T-helper 1 cell (primary cell): ENCODE measurements at places on chromosomes 11 and 22.

DNA sequence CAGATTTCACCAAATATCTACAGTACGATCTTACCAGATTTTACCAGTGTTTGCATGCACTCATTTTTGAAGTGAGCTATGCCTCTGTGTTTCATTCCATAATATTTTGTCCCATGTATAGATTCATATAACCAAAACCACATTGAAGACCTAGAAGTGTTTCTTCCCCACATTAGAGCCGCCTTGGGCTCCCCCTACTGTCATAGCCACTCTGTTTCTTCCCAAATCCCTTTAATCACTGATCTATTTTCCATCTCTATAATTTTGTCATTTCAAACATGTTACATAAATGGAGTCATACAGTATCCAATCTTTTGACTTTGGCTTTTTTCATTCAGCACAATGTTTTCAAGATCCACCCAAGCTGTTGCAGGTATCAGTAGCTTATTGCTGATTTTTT is 12.7 kb downstream of the MRGPRX3 start:
- no peak for DNase-seq

- no peak for DNase-seq
Measured at GRCh38 chr11:33001281-33001680, 14.4 kb upstream of the DEPDC7 start.

DNA sequence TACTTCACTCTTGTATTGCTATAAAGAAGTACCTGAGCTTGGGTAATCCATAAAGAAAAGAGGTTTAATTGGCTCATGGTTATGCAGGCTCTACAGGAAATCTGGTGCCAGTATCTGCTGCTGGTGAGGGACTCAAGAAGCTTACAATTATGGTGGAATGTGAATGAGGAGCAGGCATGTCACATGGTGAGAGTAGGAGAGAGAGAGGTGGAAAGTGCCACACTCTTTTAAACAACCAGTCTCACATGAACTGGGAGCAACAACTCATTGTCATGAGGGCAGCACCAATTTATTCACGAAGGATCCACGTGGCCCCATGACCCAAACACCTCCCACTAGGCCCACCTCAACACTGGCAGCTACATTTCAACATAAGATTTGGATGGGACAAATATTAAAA is 24.6 kb upstream of the IGLL5 start:
- no peak for DNase-seq

- DNase-seq = peak; percentile 71
Measured at GRCh38 chr22:37457093-37457893, 28.9 kb downstream of the MFNG start.

DNA sequence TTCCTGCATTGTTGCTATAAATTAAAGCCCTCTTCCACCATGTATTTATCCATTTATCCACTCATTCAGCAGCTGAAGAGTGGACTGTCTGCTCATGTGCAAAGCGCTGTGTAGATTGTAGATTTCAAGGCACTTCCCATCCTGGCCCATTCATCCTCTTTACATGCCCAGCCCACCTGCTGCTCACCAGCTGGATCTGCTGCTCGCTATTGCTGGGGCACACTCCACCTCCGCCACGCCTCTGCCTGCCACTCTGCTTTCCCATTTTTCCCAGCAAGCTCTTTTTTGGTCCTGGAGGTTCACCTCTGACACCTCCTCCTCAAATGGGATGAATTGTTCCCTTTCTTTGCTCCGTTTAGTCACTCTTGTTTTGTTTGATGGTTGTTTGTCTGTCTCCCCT is 48.3 kb downstream of the CEP164 start:
- DNase-seq = no peak

- no peak for DNase-seq
Measured at GRCh38 chr22:25899566-25899965, 157.6 kb downstream of the MYO18B start.

- DNase-seq = no peak
Measured at GRCh38 chr22:25153961-25154666, 45.5 kb upstream of the CRYBB3 start.

- no peak for DNase-seq
Measured at GRCh38 chr22:19750507-19751490, 9.8 kb upstream of the TBX1 start.

- DNase-seq = no peak
Measured at GRCh38 chr22:21818487-21819182, 48.8 kb downstream of the MAPK1 start.

GRCh38 chr22:42410708-42411107 is 21.5 kb downstream of the NFAM1 start:
- no peak for DNase-seq

- peak; percentile 26 for DNase-seq
Measured at GRCh38 chr22:39900306-39901227, at the start of gene GRAP2. Gene GRAP2, plus strand, starts transcription at chr22:39901084. Its CDS starts 46,023 bp downstream, at chr22:39947107.

DNA sequence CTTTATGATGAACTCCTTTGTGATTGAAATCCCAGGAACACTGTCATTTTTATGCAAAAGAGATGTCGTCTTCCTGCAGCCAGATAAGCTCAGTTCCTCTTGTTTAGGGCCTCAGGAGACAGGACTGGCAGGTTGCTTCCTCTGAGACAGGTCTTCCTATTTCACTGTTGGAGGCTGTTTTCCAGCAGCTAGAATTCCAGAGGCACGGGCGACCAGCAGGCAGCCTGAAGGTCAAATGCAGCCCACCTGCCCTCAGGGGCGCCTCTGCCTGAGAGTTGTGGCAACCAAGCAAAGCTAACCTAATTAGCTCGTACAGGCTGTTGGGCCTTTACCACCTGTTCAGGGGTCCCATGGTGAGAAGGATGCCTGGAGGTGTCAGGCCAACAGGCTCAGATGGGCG is 22.3 kb downstream of the SLC6A5 start:
- DNase-seq = no peak

- no peak for DNase-seq
Measured at GRCh38 chr11:60469723-60470122, 14.1 kb downstream of the MS4A1 start.

DNA sequence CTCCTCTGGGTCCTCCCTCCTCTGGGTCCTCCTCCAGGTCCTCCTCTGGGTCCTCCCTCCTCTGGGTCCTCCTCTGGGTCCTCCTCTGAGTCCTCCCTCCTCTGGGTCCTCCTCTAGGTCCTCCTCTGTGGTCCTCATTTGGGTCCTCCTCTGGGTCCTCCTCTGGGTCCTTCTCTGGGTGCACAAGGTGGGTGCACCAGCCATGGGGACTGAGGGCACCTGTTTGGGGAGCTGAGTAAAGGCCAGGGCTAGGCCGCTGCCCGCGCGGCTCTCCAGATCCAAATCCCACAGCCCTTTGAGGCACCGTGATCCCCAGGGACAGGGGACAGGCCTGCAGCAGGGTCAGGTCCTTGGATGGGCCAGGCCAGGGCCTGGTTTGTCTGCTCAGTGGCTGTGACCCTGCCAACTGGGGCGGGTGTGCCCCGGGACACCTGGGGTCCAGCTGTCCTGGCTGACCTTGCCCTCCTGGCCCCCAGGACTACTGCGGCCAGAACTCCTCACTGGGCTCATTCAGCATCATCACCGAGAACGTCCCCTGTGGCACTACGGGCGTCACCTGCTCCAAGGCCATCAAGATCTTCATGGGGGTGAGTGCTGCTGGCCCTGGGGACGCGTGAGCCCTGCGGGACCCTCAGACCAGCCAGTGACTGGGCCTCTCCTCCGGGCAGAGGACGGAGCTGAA is 12.7 kb downstream of the MUC2 start:
- DNase-seq = peak; percentile 6

DNA sequence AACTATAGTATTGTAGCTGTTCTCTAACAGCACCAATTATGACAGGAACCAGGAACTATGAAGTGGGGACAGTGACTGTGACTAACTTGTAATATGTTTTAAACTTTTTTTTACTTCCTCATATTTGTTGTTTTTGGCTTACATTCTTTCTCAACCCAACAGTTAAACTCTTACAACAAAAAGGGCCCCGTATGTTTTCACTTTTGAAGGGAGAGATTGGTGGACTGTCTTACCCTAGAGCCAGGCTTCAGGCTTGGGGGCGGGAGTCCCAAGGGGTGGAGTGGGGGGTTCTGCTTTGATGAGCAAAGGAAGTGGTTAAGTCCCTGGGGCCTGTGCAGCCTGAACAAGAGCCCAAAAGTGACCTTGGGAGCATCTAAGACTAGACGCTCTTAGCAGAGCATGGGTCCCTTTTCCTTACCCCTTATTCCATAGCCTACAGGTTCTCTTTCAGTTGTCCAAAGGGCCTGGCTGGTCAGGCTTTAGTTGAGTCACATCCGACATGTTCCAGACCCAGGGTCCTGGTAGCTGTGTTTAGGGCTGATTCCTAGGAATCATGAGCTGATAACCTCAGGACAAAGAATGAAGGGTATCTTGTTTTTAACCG is 38.8 kb downstream of the STIM1 start:
- DNase-seq = no peak

DNA sequence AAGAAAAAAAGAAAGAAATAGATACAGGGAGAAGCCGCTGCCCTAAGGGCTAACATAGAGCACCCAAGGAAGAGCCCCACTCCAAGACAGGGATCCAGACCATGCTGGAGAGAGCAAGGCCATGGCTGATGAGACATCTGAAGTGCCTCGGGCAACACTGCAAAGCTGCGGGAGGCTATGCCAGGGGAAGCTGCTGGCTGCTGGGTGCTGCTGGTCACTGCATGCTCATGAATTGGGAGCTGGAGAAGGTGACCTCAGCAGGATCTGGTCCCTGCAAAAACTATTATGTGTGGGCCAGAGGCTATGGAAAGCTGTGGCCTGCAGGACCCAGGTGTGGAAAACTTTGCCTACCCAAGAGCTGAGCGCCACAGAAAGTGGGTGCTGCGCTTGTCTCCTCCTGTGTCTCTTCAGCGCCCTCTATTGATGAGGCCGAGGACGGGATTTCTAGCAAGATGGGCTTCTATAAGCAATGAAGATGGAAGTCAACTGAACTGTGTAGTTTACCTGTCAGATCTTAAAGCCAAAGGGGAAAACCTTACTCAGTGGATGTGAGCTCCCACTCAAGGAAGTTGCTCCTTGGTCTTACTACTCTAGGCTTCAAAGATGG is 17.3 kb upstream of the SLC29A2 start:
- DNase-seq = peak; percentile 42

DNA sequence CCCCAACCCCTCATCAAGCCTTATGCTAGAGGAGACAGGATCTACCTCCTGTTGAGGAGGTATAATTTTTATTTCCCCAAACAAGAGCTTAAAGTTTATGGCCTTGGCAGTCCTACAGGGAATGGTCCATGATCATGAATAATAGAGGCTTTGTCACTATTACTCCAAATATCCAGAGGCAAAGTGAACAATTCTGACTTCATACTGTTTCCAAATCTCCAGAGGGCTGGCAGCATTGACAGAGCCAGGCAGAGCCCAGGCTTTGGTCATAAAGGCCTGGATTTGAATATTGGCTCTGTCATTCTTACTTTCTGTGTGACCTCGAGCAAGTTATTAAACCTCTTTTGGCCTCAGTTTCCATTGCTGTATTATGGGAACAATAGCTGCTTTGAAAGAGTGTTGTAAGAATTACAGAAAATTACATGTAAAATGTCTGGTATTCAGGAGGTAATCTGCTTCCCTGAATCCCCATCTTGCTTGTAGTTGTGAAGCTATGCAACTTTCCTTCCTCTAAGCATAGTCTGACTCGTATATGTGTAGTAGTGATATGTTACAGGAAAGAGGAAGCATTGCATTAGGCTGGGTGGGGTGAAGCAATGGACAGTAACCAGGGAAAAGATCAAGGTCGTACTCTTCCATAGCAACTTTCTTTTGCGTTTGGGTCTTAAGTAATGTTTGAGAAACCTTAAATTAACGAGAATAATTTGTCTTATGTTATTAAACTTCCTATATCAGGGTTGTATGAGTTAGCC is 88.8 kb downstream of the CD44 start:
- DNase-seq = no peak

DNA sequence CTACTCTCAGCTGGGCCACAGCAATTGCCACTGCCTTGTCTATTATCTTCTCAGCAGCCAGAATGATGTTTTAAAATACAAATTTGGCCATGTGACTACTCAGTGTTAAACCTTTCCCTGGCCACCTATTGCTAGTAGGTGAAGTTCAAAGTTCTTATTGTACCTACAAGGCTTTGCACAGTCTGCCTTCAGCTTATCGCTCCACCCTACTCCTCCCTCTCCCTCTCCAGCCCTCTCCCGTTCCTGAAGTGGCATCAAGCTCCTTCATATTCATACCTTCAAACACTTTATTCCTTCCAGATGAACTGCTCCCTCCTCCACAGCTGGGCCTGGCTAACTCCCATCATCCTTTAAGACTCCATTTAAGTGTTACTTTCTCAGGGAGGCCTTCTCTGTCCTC is 37.3 kb downstream of the OR10A6 start:
- no peak for DNase-seq

DNA sequence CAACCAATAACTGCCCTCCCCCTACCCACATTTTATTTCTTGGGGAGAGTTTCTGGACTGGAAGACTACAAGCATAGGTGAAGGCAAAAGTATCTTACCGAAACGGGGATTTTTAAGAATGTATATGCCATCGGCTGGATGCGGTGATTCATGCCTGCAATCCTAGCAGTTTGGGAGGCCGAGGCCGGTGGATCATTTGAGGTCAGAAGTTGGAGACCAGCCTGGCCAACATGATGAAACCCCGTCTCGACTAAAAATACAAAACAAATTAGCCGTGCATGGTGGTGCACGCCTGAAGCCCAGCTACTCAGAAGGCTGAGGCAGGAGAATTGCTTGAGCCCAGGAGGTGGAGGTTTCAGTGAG is 20.8 kb upstream of the SLN start:
- DNase-seq = no peak

GRCh38 chr11:10490032-10490397 is 35.0 kb downstream of the AMPD3 start:
- no peak for DNase-seq

DNA sequence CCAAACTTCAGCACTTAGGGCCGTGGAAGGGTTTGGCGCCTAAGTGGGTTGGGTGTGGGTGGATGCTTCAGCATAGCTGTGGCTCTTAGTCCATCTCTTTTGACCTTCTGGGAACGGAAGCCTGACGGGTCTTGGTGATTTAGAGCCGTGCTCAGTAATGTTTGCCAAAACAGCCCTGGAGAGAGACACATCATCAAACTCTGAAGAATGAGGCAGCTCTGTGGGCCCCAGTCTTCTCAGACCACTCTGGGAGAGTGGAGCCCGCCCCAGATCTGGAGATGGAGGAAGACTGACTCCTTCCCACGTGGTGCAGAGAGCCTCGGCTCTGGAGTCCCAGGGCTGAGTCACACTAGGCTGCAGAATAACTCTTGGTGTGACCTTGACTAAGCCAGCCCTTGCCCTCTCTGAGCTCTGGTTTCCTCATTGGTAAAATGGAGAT is 168.9 kb downstream of the C11orf91 start:
- no peak for DNase-seq

GRCh38 chr11:11661326-11662040 is 39.7 kb upstream of the GALNT18 start:
- DNase-seq = no peak

DNA sequence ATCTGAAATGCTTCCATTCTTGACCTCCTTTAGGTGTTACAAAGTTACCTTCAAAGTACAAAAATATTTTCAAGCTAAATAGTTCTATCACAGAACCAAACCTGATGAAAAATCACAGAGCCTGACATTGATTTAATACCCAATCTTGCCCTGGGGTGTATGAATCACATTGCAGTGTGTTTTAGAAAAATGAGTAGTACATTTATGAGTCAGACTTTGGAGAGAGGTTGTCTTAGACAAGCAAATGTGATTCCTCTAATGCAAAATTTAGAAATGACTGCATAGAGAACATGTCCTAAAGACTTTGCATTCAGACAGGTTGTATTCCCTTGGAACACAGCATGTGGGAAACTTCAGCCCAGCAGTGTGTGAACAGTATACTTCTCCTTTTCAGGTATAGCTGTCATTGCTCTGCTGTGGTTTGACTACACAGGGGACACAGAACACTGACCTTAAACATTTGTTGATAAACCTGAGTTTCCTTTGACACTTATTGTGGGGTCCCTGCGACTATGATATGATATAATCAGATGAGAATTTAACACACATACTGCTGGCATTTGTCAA is 972.1 kb downstream of the JRKL start:
- no peak for DNase-seq

GRCh38 chr11:78651136-78651775 is 76.6 kb upstream of the NARS2 start:
- DNase-seq = no peak
